ENCODE measurements at places on chromosomes 1 and 21. TPM values are rescaled to one million over a fixed set of nuclear protein-coding genes. Genes with fewer than 3 reads are reported as not detected.

Gene NES
- 23.0 TPM for polyA plus RNA-seq

Gene OR2T35
- polyA plus RNA-seq: not detected

Gene ESRRG
- polyA plus RNA-seq: 0.17 TPM

Gene WNT2B
- 1.3 TPM for polyA plus RNA-seq

Gene HCRTR1
- not detected for polyA plus RNA-seq

Gene EPHA10
- not detected for polyA plus RNA-seq

Gene DMBX1
- not detected for polyA plus RNA-seq

Gene FAM3B
- not detected for polyA plus RNA-seq

Gene SH3BGR
- polyA plus RNA-seq: 1.8 TPM

Gene RNF186
- not detected for polyA plus RNA-seq

Gene FMO4
- 1.5 TPM for polyA plus RNA-seq

Gene CFHR5
- not detected for polyA plus RNA-seq

Gene INTS11
- polyA plus RNA-seq: 73.0 TPM

Gene HPDL
- 0.30 TPM for polyA plus RNA-seq

Gene TSSK3
- polyA plus RNA-seq: 0.35 TPM

Gene KRTAP12-2
- polyA plus RNA-seq: not detected

Gene LMOD1
- polyA plus RNA-seq: 74.9 TPM
